ENCODE measurements at places on chromosomes 2 and 18.

DNA sequence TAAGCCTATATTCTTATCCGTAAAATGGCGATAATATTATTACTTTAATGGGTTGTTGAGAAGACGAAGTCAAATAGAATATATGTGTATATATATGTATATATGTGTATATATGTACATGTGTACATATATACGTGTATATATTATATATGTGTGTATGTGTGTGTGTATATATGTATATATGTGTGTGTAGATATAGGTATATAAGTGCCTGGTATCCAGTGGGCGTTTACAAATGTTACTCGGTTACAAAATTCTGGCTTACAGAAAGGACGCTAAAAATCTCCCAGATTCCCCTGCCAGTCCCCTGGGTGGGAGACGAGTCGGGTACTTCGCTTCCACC, 295 bp upstream of the MTX2 start:
- DNase-seq = no peak

DNA sequence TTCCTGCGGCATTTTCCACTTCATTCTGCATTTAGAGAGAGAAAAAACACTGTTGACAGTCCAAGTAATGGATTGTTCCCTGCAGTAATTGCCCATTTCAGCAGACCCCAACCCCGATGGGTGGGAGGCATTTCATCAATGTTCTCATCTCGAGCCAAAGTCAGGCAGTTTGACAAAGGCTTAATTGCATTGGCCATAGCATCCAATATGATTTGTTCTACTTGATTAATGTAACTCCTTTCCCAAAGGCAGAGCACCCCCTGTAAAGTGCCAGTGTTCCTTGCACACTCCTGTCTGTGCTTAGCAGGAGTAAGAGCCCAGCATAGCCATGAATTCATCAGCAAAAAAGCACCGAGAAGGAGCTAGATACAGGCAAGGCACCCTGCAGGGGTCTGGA, 174.4 kb downstream of the SEPTIN10 start:
- no peak for DNase-seq

GRCh38 chr2:137857881-137858280, 106.4 kb upstream of the HNMT start:
- DNase-seq = no peak

DNA sequence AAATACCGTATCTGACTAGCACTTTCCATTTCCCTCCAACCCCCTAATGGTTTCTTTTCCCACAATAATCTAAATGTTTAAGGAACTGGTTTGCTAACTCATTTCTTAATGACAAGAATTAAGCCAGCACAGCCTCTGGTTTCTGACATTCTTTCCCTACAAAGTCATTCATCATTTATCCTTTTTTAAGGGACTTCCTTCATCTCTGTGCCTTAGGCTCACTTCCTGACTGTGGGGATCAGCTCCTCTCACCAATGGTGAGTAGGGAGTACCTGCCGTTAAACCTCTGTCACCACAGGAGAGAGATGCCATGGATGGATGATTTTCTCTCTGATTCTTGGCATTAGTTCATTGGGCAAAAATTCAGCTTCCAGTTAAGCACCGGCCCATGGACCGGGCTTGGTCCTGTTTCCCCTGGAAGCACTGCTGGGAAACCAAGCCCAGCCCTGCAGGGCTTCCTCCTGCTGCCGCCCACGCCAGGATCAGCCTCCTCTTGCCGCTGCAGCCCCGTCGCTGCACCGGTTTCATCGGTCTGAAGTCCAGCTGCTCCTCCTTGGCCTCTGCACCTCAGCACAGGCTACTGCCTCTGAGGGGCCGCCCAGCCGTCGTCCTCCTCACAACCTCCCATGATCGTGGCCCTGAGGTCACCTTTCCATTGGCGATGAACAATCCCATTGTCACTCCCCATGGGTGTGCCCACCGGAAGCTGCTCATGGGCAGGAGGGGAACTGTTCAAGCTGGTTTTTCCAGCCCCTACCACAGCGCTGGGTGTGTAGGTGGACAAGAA, 64.0 kb upstream of the ZNF516 start:
- DNase-seq = no peak

GRCh38 chr2:2571301-2572150, 240.5 kb upstream of the MYT1L start:
- no peak for DNase-seq

- no peak for DNase-seq
Measured at GRCh38 chr2:207163053-207163755, 2.5 kb downstream of the KLF7 start.

DNA sequence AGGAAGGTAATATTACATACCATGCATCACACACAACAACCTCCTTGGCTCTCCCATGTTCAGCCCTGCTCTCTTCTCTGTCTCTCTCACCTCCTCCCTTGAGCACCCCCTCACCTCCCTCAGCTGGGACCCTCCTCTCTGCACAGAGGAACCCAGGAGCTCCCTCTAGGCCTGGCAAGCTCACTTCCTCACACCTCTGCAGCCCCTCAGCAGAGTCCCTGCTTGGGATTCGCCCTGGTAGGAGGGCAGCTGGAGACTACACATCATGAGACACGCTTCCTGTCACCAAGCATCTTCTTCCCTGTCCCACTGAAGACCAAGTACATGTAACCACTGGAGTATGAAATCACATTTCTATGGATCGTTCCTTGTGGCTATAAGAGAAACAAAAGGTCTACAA, 51.0 kb downstream of the ADD2 start:
- DNase-seq = no peak

DNA sequence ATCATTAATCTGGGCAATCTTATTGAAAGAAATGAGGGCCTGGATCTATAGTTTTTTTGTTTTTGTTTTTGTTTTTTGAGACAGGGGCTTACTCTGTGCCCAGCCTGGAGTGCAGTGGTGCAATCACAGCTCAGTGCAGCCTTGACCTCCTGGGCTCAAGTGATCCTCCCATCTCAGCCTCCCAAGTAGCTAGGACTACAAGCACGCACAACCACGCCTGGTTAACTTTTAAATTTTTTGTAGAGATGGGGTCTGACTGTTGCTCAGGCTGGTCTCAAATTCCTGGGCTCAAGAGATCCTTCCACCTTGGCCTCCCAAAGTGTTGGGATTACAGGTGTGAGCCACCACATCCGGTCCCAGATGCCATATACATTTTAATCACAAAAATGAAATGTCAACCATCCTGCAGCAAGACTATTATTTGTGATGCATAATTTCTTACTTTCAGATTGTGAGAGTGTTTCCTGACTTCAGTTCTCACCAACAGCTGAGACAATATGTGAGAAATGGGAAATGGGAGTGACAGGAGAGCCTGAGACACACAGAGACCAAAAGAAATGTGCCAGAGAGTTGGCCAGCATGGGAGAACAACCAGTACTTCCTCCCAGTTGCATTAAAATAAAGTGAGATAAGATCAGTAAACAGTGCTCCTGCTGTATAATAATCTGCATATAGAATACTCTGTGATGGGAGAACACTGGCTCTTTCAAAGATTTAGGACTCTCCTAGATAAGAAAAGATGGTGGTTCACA, 87.6 kb downstream of the METTL8 start:
- no peak for DNase-seq

GRCh38 chr2:3959372-3959771, 256.0 kb downstream of the DCDC2C start:
- peak; percentile 95 for DNase-seq

GRCh38 chr18:67376372-67376771, 140.1 kb downstream of the DSEL start:
- no peak for DNase-seq

GRCh38 chr2:146077156-146077555, 1557.2 kb upstream of the ZEB2 start:
- DNase-seq = no peak

Data from NCI-H1417 (cell line).